NCI-H187 (cell line): ENCODE measurements at places on chromosomes 4 and X.
A peak's percentile ranks its signal among the peaks of the same experiment; 100 is the strongest.

DNA sequence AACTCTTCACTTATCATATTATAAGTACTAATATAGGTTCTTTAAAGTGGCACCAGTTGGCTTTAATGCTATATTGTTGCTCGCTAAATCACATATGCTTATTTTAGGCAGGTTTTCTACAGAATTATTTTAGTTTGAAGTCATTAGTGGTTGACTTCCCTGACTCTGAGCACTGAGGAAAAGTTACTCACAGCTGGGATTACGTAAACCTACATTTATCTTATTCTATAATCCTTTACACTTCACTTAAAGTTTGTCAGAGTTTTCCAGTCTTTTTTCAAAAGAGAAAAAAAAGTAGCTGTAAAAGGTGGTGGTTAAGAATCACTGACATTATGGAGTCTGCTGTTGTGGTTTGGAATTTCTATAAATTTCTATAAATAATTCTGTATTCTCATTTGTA lies 5.8 kb downstream of the UGT2B4 start:
- no peak for DNase-seq

GRCh38 chr4:48197643-48198237 lies 63.7 kb upstream of the TXK start:
- no peak for DNase-seq

- no peak for DNase-seq
Observed at GRCh38 chr4:59936566-59936965, 1263.6 kb upstream of the ADGRL3 start.

DNA sequence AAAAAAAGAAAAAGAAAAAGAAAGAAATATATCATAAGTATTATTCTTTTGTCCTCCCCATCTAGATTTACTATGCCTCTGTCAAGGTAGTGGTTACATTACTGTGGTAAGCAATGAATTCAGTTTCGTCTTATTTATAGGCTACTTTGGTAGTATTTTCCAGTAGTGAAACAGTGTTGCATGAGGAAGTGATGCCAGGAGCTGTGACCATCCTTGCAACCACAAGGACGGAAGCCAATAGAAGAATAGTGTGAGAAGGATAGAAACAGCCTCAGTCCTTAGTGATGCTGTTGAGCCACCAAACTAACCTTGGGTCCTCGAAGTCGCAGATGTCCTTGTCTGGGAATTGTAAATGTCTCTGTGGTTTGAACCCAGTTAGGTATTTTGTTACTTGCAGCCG lies 328.5 kb downstream of the PPP3CA start:
- DNase-seq, result no peak

DNA sequence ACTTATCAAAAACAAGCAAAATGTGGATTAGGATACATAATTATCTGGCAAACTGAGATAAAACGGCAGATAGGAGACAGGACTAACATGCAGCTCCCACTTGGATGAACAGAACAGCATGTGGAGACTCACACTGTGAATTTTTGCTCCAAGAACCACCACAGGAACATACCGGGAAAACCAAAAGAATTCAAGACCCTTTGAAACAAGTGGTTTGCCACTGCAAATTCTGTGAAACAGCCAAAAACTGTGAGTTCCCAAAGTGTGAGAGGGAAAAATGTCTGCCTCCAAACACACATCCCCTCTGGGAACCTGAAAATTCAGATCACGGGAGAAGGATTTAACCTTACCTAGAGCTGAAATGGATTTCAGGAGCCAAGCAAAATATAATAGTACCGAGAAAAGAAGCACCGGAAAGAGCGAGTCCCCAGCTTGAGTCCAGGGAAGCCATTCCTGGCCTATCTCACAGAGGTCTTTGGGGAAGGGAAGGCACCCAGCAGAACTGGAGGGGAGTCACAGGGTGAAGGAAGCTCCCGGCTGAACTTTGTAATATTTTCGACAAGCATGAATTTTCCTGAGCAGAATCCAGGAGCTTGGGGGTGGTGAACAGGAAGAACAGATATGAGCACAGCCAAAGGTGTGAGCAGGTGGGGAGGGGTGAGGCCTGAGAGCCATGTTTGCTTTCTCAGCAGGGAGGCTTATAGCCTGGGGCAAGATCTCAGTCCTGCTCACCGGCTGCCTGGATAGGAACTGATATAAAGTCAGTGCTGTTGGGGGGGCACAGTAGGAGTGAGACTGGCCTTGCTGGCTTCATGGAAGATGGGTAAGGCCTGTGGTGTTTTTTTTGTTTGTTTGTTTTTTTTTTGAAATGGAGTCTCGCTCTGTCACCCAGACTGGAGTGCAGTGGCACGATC lies 23.9 kb downstream of the MANBA start:
- DNase-seq, result no peak

- no peak for DNase-seq
Observed at GRCh38 chr4:165489786-165490185, 111.0 kb downstream of the CPE start.

GRCh38 chr4:173417833-173418232 lies 18.9 kb upstream of the SCRG1 start:
- DNase-seq, result no peak

GRCh38 chr4:55035892-55036291 lies 89.5 kb downstream of the KDR start:
- no peak for DNase-seq

GRCh38 chrX:23373129-23373804 lies 38.6 kb downstream of the PTCHD1 start:
- DNase-seq, result no peak

- DNase-seq, result no peak
Observed at GRCh38 chrX:115702982-115703381, 142.0 kb downstream of the PLS3 start.

- DNase-seq, result no peak
Observed at GRCh38 chrX:19772822-19773628, 114.4 kb downstream of the SH3KBP1 start.

- DNase-seq, result no peak
Observed at GRCh38 chr4:182385897-182386296, 142.7 kb downstream of the TENM3 start.

DNA sequence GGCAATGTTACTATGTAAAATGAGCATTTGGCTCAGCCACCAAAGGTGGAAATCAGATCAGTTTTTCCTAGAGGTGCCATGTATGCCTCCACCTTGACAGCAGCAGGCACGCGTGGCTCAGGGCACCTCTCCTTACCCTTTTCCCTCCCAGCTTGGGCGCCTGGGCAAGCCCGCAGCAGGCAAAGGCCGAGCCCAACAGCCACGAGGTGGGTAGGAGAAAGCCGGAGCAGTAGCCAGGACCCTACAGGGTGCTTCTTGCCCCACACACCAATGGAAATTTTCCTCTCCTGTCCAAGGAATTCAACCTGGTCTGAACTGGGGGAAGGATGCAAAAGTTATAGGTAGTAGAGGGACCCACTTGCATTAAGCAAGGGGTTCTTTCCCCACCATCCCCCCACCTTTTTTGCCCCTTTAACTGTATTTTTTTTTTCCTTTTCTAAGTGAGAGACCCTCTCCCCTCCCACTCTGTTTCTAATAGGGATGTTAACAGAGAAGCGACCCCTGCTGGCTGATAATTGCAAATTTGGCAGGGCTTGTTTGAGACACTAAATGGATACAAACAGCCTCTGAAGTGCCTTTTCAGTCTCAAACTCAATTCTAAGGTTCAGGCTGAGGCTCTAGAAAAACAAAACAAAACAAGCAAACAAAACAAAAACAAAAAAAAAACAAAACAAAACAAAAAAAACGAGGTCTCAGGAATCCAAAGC lies 895.1 kb downstream of the PCDH18 start:
- DNase-seq, result no peak

DNA sequence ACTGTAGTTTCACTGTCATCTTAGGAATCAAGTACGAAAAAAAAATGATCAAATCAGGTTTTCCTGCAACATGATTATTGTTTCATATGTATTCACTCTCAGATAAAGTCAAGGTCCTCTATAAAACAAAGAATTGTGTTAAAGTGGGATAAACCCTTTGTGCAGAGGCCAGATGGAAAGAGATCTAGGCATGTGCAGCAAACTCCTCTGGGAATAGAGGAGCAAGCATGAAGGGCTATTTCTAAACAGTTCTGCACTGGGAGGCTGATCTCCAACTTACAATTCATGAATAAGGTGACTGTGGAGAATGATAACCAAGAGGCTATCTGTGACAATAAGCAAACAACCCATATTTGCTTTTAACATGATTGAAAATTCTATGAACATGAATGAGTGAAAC lies 2.4 kb upstream of the WDFY3 start:
- DNase-seq, result peak; percentile 16

- DNase-seq, result no peak
Observed at GRCh38 chr4:4913628-4914027, 54.2 kb downstream of the MSX1 start.

DNA sequence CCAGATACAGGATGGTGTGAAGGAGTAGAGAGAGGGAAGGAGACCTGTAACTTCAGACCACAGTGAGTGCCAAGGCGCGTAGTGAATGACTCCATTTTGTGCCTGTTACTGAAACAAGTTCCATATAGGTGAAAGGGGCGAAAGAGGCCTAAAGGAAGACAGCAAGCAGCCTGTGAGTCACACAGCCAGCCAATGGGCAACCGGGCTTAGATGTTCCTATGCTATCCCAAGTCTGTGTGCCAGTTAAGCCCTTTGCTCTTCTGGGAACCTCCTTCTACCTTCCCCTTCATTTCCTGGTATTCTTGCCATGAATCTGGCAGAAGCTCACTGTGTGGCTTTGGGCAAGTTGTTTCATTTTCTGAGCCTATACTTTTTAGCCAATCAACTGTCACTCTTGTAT lies 161.8 kb upstream of the LDB2 start:
- DNase-seq, result no peak

DNA sequence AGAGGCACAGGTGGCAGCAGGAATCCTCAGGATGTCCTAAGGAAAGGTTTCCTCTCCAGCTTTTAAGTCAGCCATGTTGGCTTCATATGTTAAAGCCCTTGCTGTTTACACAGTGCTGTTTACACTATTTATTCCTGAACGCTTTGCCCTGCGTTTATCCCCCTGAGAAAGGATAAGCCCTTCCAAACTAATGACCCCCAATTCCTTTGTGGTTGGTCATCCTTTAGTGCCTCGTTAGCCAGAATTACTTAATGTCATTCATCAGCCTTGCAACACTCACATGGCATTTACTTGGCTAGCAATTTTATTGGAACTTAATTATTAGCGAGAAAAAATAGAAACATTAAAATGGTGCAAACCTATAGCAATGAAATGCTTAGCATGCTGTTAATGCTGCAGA lies 23.8 kb downstream of the VCX2 start:
- no peak for DNase-seq

GRCh38 chrX:103927030-103927429 lies 35.4 kb upstream of the TMSB15B start:
- no peak for DNase-seq

DNA sequence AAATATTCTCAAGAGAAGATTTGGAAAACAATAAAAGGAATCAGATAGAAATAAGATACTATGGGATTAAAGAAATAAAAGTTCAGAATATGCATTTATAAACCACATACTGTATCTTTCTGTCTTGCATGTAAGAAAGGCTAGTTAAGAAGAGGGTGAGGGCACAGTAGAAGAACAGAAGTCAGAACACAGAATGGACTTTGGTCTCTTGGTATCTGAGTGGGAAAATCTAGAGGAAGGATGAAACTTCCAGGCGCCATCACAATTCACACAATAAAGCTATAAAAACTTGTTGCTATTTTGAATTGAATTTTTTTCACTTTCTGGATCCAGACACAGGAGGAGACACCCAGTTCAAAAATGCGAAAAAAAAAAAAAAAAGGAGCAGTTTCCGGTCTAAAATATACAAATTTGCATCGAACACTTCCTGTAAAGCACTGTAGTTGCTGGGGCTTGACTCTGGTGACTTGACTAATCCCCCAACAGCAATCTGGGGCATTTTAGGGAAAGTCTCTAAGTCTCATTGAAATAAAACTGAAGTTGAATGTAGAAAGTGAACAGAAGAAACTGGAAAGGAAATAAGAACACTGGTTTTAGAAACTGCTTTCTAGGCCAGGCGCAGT lies 8.1 kb upstream of the NAAA start:
- DNase-seq, result no peak

- DNase-seq, result no peak
Observed at GRCh38 chrX:1914606-1915365, 299.9 kb downstream of the ASMT start.

DNA sequence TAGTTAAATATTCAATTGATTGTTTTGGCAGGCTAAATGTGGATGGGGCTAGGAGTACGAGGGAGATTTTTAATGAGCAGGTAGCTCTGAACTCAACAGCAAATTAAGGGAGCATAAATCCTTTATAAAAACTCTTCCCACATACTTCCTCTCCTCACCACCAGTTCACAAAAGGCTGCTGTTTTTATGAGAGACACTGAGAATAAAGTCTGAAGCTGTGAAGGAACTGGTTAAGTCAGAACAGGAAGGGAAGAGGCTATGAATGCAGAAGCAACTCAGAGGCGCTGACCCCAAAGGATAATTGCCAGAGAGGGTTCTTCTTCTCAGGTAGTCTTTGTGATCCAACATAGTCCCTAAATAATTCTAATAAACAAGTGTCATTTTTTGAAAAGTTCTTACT lies 406.1 kb downstream of the GPM6A start:
- no peak for DNase-seq

DNA sequence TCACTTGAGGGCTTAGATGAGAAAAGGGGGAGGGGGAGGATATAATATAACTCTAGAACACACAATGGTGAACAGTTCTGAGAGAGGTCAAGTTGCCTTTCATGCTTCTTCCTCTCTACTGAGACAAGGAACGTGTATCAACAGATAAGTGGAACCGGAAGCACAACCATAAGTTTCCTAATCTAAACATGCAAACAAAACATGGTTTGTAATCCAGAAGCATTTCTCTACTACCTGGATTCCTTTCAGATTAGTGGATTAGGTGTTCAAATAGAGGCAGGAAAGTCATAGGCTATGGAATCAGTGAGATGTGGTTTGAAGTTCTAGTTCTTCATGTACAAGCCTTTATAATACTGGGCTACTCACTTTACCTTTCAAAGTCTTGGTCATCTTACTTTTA lies 460.6 kb downstream of the IDS start:
- no peak for DNase-seq

DNA sequence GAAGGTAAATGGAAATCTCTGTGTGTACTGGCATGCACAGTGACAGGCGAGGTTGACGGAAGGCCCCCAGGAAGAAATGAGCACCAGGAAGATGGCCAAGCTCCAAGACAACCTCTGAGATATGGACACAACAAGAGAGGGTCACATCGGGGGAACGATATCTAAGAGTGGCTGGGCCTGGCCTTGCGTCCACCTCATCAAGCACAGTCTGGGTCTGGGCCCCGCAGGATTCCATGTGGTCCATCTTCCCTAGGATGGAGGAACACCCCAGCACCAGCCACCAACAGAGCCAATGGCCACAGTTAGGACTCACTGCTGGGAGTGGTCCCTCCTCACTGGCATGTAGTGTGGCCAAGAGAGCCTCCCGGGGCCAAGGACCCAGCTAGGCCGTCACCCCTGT lies 272.6 kb upstream of the AGTR2 start:
- no peak for DNase-seq
